ENCODE measurements at places on chromosomes 3 and 15. TPM values are rescaled to one million over a fixed set of nuclear protein-coding genes. Genes with fewer than 3 reads are reported as not detected.

- peak overlapping the region; percentile 15 for H3K4me3 ChIP-seq
- no peaks in the 10 kb centered on the region for H3K36me3 ChIP-seq
- peaks cover 79% of the 10 kb centered on the region for H3K4me1 ChIP-seq
- H3K27ac ChIP-seq, result peak overlapping the region; percentile 78
- no peaks in the 10 kb centered on the region for H3K27me3 ChIP-seq
Observed at GRCh38 chr15:74422652-74423430, 10.9 kb downstream of the SEMA7A start.

GRCh38 chr3:94099311-94099710 lies 36.5 kb downstream of the NSUN3 start:
- H3K4me1 ChIP-seq, result no peaks in the 10 kb centered on the region
- H3K27me3 ChIP-seq, result no peaks in the 10 kb centered on the region
- H3K27ac ChIP-seq, result no peak overlapping the region
- H3K4me3 ChIP-seq, result no peak overlapping the region
- peaks cover 26% of the 10 kb centered on the region for H3K36me3 ChIP-seq

- DNase-seq, result no peak
- H3K36me3 ChIP-seq, result no peaks in the 10 kb centered on the region
- H3K27me3 ChIP-seq, result peaks cover 38% of the 10 kb centered on the region
- H3K4me1 ChIP-seq, result 0 out of 2 replicates have a peak, but pooled peaks cover 7% of the 10 kb centered on the region
Observed at GRCh38 chr3:100606894-100607512, 2.4 kb upstream of the ADGRG7 start.

DNA sequence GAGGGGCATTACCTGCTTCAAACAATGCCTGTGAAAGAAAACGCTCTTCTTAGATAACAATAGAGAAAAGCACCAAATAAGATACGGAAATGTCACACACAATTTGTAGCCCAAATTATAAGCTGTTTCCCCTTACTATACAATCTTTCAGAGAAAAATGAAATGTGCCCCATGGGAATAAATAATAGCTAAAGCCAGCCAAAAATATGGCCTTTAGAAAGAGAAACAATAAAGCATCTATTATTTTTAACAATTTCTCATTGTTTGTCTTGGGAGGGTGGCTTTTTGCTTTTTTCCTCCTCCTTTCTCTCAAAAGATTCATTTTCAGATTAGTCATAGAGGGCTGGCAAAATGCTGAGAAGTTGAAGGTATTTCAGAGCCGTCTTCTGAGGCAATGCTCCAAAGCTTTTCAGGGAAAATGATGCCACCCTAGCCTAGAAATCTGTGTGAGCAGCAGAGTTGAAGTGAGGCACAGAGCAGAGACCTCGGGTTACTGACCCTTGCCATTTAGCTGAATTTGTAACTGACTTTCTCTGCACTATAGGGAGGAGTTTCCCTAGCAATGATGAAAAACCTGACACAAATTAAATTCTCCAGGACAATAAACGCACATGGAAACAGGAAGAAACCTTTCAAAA lies 86.3 kb upstream of the PRICKLE2 start:
- peaks cover 5% of the 10 kb centered on the region for H3K4me1 ChIP-seq
- no peak overlapping the region for H3K27ac ChIP-seq
- peak; percentile 82 for DNase-seq
- H3K36me3 ChIP-seq, result no peaks in the 10 kb centered on the region
- 0 out of 2 replicates have a peak overlapping the region, but pooled peaks have one; percentile 7 for H3K4me3 ChIP-seq

DNA sequence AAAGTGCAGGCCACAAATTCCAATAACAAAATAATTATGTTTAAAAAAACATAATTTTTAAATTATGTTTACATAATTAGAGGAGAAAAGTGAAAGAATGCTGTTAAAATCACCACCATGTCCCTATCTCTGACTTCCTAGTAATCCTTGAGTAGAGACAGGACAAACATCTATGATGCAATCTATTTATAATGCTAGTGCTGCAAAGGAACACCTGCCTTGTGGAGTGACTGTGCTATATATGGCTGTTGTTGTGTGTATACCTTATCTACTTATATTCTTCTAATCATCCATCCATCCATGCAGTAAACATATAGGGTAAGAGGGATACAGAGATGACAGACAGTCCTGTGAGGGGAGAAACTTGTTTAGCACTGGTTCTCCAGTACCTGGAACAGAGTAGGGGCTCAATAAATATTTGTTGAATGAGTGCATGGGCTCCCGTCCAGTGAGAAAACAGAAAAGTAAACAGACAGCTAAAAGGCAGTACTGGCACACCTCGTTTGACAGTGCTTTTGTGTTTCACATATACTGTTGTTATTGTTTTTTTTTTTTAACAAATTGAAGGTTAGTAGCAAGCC lies 229.3 kb upstream of the UBE2E1 start:
- H3K27me3 ChIP-seq, result no peaks in the 10 kb centered on the region
- H3K36me3 ChIP-seq, result no peaks in the 10 kb centered on the region
- H3K4me1 ChIP-seq, result 0 out of 2 replicates have a peak, but pooled peaks cover 5% of the 10 kb centered on the region
- no peak for DNase-seq

GRCh38 chr15:29622637-29623036 lies 199.6 kb downstream of the TJP1 start:
- peaks cover 13% of the 10 kb centered on the region for H3K27me3 ChIP-seq
- no peaks in the 10 kb centered on the region for H3K4me1 ChIP-seq
- H3K4me3 ChIP-seq, result no peak overlapping the region
- DNase-seq, result no peak
- H3K36me3 ChIP-seq, result no peaks in the 10 kb centered on the region

DNA sequence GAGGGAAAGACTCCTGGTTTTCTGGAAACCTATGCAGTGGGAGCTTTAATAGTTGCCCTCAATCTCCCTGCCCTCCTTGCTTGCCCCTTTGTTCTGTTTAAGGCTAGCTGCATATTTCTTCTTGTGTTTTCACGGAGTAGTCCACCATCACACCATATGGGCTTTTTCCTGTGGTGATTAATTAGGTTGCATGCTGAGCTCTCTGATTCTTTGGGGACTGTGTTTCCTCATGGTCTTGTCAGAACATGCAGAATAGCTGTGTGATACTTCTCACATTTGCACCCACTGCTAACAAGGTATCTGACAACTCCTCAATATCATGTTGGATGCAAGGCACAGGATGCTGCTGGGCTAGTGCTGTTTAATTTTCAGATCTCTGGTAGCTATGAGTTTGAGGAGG lies 139.6 kb downstream of the PTPRG start:
- H3K4me1 ChIP-seq, result no peaks in the 10 kb centered on the region
- no peaks in the 10 kb centered on the region for H3K36me3 ChIP-seq
- DNase-seq, result no peak

GRCh38 chr3:45580112-45580765 lies 14.3 kb upstream of the LIMD1 start:
- no peaks in the 10 kb centered on the region for H3K36me3 ChIP-seq
- no peak for DNase-seq
- no peak overlapping the region for H3K27ac ChIP-seq
- no peaks in the 10 kb centered on the region for H3K4me1 ChIP-seq

DNA sequence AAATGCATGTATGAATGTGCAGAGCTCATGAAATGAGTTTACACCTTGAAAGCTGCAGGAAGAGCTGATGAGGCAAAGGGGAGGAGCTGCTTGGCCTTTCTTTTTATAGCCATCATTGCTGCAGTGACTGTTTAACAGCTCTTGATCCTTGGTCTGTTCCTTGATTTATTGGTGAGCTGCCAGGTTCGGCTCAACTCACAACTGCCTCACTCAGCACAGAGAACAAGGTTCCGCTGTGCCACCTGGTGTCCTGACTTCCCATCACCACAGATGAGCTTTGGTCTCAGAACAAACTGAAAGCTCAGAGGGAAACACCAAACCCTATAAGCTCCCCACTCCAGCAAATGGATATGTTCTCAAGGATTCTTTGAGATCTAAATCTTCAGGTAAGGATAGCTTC lies 626.1 kb downstream of the MAGI1 start:
- H3K4me1 ChIP-seq, result no peaks in the 10 kb centered on the region
- no peaks in the 10 kb centered on the region for H3K27me3 ChIP-seq
- H3K27ac ChIP-seq, result no peak overlapping the region
- H3K36me3 ChIP-seq, result no peaks in the 10 kb centered on the region
- no peak for DNase-seq
- no peak overlapping the region for H3K4me3 ChIP-seq

- no peak overlapping the region for H3K27ac ChIP-seq
- H3K4me3 ChIP-seq, result no peak overlapping the region
- DNase-seq, result no peak
- no peaks in the 10 kb centered on the region for H3K36me3 ChIP-seq
- no peaks in the 10 kb centered on the region for H3K4me1 ChIP-seq
Observed at GRCh38 chr3:55641964-55642363, 154.9 kb upstream of the WNT5A start.

- no peak for DNase-seq
- no peak overlapping the region for H3K27ac ChIP-seq
- H3K4me3 ChIP-seq, result no peak overlapping the region
- no peaks in the 10 kb centered on the region for H3K36me3 ChIP-seq
- peaks cover 19% of the 10 kb centered on the region for H3K4me1 ChIP-seq
Observed at GRCh38 chr15:70954733-70955132, 62.1 kb downstream of the LRRC49 start.

- H3K27me3 ChIP-seq, result no peaks in the 10 kb centered on the region
- DNase-seq, result no peak
- H3K36me3 ChIP-seq, result no peaks in the 10 kb centered on the region
- H3K27ac ChIP-seq, result no peak overlapping the region
Observed at GRCh38 chr3:35617370-35617769, 22.0 kb upstream of the ARPP21 start.

DNA sequence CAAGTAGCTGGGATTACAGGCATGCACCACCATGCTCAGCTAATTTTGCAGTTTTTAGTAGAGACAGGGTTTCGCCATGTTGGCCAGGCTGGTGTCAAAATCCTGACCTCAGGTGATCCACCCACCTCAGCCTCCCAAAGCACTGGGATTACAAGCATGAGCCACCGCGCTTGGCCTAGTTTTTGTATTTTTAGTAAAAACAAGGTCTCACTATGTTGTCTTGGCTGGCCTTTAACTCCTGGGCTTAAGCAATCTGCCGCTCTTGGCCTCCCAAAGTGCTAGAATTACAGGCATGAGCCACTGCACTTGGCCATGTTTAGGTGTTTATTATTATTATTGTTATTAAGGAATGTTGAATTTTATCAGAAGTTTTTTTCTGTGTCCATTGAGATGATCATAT lies 14.7 kb downstream of the IL16 start:
- peaks cover 4% of the 10 kb centered on the region for H3K4me1 ChIP-seq
- no peaks in the 10 kb centered on the region for H3K27me3 ChIP-seq
- no peaks in the 10 kb centered on the region for H3K36me3 ChIP-seq
- no peak for DNase-seq

DNA sequence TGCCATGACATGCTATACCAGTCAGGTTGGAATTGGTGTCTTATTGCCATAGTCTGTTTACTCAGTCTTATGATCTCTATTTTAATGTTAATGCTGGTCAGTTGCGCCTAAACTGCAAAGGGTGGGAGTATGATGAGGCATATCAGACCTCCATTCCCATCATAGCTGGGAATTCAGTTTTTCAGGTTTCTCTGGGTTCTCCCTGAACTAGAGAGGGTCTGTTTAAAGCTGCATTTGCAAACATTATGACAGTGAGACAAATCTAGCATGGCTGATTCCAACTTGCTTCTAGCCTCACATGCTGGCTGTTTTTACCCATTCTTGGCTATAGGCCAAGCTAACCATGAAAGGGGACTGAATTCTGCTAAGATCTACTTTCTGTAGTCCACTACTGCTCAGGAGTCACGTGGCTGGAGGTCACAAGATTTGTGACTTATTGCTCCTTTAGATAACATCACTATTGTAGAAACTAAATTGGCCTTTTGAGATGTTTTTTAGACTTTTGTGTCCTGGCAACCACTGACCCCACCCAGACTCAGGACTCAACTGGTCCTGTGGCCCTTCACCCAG lies 96.5 kb downstream of the TGFBR2 start:
- 0 out of 2 replicates have a peak, but pooled peaks cover 11% of the 10 kb centered on the region for H3K36me3 ChIP-seq
- H3K27ac ChIP-seq, result no peak overlapping the region
- no peaks in the 10 kb centered on the region for H3K27me3 ChIP-seq
- H3K4me1 ChIP-seq, result no peaks in the 10 kb centered on the region
- H3K4me3 ChIP-seq, result no peak overlapping the region
- no peak for DNase-seq

DNA sequence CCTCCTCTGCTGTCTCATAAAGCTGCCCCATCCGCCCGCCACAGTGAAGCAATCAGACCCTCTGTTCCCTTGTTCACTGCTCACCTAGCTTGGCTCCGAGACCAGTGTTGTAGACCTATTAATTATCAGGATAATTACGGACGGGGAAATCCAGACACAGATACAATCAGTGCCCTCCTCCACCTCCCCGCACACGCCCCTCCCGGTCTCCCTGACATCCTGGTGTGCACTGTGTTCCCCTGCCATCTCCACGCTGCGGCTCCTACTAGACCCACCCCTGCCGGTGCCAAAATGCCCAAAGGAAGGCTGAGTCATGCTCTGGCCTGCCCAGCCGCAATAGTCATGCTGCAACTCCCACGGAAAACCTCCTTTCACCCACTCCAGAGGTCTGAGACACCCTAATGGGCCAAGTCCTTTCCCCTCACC lies 277.3 kb upstream of the TLE3 start:
- no peaks in the 10 kb centered on the region for H3K36me3 ChIP-seq
- peak; percentile 93 for DNase-seq
- H3K4me3 ChIP-seq, result no peak overlapping the region
- peaks cover 28% of the 10 kb centered on the region for H3K4me1 ChIP-seq
- no peaks in the 10 kb centered on the region for H3K27me3 ChIP-seq
- no peak overlapping the region for H3K27ac ChIP-seq

DNA sequence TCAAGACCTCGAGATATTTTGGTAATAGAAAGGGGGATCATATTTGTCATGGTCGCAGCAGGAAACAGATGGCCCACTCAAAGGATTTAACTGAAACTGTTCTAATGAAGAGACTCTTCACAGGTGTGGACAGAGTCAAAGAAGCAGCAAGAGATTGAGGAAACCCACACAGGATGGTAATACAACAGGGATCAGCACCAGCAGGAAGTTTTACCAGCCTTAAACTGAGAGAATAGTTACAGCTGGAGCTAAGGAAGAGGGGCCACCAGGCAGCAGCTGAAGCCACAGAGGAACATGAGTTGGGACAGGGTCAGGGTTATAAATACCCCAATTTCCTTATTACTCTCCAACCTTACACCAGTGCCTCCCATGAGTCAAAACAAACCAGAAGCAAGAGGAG lies 131.8 kb upstream of the UBE2E2 start:
- peaks cover 42% of the 10 kb centered on the region for H3K27me3 ChIP-seq
- no peak for DNase-seq
- H3K27ac ChIP-seq, result no peak overlapping the region
- no peaks in the 10 kb centered on the region for H3K4me1 ChIP-seq
- no peak overlapping the region for H3K4me3 ChIP-seq

The NLGN1 gene
- 14.3 TPM for polyA plus RNA-seq

The CLPX gene
- 22.8 TPM for polyA plus RNA-seq

The LOXL1 gene
- 396 TPM for polyA plus RNA-seq

The PP2D1 gene
- 0.16 TPM for polyA plus RNA-seq

The GOLGA8T gene
- not detected for polyA plus RNA-seq

The PLXNB1 gene
- polyA plus RNA-seq, result 3.3 TPM

The DUOXA2 gene
- polyA plus RNA-seq, result not detected

The SLC12A1 gene
- not detected for polyA plus RNA-seq

The LRRC31 gene
- polyA plus RNA-seq, result not detected

All from GM23248 (cell line).